ENCODE measurements at places on chromosomes 4 and X.
A peak's percentile ranks its signal among the peaks of the same experiment; 100 is the strongest.

- DNase-seq: peak; percentile 23
Observed at GRCh38 chr4:152100379-152101201, 339.8 kb upstream of the GATB start.

- DNase-seq: no peak
Observed at GRCh38 chr4:183984566-183984965, 79.5 kb downstream of the STOX2 start.

DNA sequence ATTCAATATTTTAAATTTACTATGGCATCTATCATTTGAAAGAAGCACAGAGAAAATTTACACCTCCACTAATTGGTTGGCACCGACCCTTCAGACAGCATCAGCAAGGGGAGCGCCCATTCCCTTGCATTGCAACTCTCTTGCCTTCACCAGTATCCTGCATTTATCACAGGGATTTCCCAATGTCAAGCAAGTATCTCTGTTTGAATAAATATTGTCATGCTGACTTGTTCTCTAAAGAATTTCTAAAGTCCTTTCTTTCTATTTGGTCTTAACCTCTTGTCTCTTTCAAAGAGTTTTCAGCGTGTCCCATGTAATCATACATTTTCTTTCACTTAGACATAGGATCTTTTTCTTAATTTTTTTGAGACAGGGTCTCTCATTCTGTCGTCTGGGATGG, 10.4 kb downstream of the DCTD start:
- no peak for DNase-seq

DNA sequence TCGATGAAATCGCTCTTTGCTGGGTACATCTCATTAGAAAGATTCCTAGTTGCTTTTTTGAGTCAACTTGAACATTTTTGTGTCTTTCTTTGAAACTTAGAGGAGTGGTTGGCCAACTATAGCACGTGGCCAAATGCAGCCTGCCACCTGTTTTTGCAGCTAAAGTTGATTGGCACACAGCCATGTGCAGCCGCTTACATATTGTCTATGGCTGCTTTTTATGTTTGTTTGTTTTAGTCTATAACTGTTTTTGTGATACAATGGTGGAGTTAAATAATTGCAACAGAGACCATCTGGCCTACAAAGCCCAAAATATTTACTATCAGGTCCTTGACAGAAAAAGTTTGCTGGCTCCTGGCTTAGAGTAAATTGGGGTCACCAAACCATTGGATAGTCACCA, 86.3 kb downstream of the CLCN4 start:
- no peak for DNase-seq

GRCh38 chr4:100907465-100908454, 389.9 kb upstream of the EMCN start:
- no peak for DNase-seq

- no peak for DNase-seq
Observed at GRCh38 chr4:184355111-184355604, 119.2 kb downstream of the IRF2 start.

- no peak for DNase-seq
Observed at GRCh38 chrX:111567542-111568255, 56.3 kb downstream of the SERTM2 start.

DNA sequence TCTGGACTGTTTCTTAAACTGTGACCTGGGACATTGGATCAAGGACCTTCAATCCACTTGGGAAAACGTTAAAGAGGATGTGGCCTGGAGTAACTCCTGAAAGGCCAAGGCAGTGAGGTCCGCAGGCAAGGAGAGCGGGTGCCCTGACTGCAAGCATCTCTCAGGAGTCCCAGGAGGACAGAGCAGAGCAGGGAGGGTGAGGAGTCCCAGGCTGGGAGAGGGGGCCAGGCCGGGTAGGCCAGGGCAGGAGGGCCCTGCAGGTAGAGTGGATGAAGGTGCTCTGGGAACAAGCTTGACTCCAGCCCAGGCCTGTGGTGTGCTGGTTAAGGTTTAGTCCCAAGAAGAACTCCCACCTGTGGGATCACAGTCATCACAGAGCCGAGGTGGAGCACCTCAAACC, 13.8 kb downstream of the PNMA6E start:
- no peak for DNase-seq

DNA sequence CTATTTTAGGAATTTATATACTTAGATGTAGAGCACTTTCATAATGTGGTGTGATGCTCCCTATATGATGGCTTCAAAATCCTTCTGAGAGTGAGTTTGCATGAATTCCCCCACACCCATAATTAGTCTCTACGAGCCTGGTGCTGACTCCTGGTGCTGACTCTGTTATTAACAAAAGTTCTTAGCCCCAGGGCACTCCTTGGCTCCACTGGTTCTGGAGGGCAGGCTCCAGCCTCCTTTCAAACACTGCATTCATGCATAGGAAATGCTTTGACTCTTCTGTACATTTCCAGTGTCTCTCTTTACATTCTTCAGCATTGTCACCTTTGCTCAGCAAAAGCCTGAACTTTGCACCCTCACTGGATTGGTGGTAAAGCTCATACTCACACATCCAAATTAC, 64.0 kb downstream of the LNX1 start:
- no peak for DNase-seq

DNA sequence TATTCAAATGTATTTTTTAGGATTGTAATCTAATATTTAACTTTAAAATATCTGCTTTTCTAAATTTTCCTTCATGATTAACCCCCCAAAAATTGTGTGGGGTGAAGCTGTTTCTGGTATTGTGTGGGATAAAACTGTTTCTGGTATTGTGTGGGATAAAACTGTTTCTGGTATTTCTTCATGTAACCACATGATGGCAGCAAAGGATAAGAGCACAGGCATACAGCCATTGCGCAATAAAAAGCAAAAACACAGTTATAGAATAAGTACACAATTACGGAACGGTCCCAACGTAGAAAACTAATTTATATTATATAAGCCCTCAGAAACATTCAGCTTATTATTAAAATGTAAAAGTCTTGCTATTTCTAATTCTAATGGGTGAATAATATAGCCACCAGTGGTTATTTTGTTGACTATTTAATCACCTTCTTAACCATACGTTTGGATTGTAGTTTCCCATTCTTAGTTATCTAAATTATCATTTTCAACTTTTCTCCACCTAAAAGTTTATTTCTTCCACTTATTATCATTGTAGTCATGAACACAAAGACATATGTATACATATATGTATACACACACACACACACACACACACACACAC, 333.9 kb upstream of the FSTL5 start:
- DNase-seq: no peak

- no peak for DNase-seq
Observed at GRCh38 chr4:32986236-32986635, 2266.1 kb downstream of the PCDH7 start.

DNA sequence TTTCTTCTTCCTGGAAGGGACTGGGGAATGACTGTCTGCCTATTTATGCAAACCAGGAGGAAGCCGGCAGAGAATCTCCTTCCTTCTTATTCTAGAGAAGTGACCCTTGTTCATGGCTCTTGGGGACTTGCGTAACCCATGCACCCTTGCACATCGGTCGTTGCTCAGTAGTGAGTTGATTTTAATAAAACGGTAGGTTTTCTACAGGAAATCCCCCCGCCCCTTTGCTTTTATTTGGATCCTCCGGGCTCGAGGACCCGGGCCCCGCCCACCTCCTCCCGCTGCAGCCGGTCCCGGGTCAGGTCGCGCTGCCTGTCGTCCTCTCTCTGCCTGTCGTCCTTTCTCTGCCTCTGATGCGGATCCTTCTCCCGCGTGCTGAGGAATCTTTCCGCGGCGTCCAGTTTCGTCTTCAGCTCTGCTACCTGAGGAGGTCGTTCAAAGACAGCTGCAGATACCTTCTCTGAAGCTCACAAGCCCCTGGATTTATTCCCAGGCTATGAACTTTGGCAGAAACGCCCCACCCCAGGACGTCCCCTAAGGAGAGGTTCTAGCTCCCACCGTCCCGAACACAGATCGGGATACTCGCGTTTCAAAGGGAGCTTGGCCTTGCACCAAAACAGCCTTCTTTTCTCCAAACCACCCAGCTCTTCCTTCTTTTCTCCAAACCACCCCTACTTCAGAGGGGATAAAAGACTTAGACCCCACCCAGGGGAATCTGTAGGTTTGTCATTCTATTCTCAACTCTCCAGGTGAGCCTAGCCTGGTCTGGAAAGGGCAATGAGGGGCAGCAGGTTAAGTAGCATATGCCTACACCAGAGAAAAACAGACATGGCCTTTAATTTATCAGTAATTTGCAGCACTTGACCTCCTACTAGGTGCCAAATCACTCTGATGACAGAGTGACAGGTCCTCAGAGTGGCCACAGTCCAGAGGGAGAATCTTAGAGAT, 7.0 kb downstream of the TNIP3 start:
- DNase-seq: no peak

DNA sequence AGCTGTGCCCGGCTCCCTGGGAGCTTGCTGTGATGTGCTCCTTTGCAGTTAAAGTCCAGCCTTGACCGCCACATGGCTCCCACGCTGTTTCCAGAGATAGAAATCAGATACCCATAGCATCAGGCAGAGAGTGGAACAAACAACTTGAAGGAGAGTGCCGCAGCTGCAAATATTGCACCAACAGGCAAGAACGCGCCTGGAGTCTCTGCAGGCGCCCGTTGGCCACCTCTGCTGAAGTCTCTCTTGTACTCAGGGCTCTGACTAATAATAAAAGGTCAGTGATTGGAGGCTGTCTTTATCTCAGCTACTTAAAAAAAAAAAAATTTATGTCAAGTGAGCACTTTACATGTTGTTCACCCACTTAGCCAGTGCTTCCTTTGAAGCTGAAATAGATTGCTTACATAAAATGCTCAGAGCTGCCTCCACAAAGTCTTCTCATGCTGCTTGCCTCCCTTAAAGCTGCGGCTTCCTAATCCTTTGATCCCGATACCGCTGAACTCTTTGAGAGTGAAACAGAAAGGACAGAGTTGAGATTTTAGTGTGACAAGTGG, 30.9 kb upstream of the TENM3 start:
- no peak for DNase-seq

DNA sequence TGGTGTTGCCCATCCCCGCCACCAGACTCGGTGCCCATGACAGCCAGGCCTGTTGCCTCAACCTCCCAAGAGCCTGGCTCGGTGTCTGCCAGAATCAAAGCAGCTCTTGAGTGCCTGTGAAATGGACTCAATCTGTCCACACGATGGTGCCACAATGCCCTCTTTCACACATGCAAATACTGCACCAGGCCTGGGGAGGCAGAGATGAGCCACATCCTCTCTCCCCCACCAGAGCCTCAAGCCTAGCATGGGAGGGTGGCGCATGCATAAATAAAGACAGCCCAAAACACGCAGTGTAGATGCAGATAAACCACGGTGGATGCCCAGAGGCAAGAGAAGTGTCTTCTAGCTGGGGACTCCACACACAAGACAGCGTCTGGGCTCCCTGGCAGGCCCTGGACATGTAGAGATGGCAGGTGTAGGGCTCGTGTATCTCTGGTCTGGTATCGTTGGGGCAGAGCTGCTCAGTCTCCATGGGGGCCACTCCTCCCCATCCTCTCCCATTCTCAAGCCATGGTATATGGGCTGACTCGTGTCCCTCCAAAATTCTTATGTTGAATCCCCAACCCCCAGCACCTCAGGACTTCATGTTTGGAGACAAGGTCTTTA, 65.6 kb downstream of the JAKMIP1 start:
- peak; percentile 2 for DNase-seq

DNA sequence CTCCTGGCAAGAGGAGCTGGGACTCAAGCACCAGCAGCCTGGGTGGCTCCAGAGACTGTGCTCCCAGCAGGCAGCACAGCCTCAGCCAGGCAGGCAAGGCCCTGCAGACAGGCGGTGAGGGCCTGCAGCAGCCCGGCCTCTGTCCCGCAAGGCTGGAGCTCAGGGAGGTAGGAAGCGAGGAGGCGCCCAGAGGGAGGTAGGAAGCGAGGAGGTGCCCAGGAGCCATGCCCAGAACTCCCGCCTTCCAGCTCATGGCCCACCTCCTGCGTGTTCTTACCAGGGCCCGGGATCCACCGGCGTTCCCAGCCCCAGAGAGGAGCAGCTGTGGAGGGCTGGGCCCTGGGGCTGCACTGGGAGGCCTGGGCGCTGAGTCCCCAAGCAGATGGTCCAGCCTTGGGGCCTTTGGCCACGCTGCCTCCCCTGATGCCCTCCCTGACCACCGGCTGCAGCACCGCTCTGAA, 133.1 kb downstream of the HMX1 start:
- no peak for DNase-seq

- DNase-seq: no peak
Observed at GRCh38 chrX:134588806-134589205, 69.5 kb downstream of the PLAC1 start.

- no peak for DNase-seq
Observed at GRCh38 chr4:587671-588350, 11.7 kb upstream of the TMEM271 start.

DNA sequence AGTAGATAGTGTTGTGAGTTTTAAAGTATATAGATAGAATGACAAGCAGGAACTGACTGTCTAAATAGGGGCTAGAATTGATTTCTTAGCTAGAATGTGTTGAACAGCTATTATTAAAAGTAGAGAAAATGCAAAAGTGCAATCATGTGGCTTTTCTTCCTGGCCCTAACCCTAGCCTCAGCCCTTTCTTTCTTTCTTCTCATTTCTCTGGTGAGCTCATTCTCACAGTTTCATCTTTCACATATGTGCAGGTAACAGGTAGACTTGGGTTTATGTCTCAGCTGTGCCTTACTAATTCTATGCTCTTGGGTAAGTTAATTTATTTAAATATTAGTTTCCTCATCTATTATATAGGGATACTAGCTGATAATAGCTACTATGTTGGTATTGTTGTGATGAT, 24.9 kb downstream of the FGF2 start:
- DNase-seq: no peak

DNA sequence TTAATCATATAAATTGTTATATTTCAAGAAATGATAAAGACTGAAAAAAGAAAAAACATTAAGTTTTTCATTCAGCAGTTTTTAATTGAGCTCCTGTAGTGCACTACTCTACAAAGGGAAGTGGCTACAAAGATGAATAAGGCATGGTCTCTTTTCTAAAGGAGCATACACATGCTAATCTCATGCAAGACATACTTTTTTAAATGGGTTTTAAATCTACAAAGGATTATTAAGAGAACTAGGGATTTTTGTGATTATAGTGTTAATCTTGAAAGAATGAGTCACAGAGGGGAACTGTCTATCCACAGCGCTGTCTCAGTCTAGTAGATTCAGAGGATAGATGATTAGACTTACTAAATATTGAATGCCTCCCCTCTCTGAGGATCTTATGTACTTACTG, 1722.2 kb downstream of the RPA4 start:
- DNase-seq: no peak

DNA sequence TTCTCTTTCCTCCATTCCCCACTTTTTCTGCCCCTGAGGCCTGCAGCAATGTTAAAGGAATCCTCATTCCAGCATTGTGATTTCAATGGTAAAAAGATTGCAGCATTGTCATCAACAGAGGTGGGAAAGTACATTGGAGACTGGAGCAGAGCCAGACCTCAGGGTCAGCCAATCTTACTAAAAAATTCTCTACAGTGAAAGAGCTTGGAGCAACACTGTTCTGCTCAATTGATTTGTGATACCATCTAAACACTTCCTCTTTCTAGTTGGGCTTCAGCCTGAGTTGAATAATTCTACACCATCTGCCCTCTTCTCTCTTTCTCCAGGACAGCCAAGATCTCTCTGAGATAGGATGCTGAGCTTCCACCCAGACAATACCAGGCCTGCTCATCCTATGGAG, 176.5 kb downstream of the AR start:
- no peak for DNase-seq

- no peak for DNase-seq
Observed at GRCh38 chr4:62243895-62244294, 1043.8 kb downstream of the ADGRL3 start.

Data from stimulated activated CD8-positive, alpha-beta memory T cell treated with anti-CD3 and anti-CD28 coated beads, Interleukin-4, amount 100 ng/mL, for 1 hour (primary cell).